Left lung (tissue), 14 donors: ENCODE measurements at places on chromosomes 5 and 9.

DNA sequence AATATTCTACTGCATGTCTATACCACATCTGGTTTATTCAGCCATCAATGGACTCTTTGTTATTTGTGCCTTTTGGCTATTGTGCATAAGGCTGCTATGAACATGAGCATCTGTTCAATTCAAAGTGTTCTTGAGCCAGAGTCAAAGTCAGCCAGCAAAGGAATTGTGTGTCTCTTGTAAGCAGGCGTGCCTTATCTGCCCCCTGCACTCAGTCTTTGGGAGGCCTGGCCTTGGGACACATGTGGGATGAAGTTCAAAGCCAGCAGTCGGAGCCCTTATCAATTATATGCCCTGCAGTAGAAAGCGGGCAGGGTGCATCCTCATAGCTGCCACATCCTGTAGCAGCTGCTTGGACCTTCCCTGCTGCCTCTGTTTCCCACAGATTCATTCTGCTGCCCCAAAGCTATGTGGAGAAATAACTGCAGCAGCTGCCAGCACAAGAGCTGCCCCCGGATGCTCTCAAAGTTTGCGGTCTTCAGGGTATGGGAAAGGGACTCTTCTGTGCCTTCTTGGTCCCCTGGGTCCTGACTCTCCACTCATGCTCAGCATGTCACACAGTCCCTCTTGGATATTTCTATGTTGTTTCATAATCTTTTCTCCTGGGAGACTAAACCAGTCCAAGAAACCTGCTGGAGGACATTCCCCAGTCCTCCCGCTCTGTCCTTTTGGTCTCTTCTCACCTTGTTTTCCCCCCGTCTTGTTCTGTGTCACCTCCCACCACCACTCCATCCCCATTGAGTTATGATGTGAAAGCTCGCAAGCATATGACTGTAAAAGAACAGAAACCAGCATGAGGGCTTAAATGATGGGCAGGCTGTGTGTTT, 35.9 kb downstream of the STOM start:
- no peak overlapping the region for H3K27ac ChIP-seq
- DNase-seq, result no peak
- H3K4me1 ChIP-seq, result peaks cover 24% of the 10 kb centered on the region
- no peak overlapping the region for H3K4me3 ChIP-seq
- H3K27me3 ChIP-seq, result no peaks in the 10 kb centered on the region

GRCh38 chr5:150632305-150633160, 7.9 kb upstream of the SYNPO start:
- DNase-seq, result no peak
- H3K27ac ChIP-seq, result no peak overlapping the region
- no peaks in the 10 kb centered on the region for H3K27me3 ChIP-seq
- H3K4me1 ChIP-seq, result peaks cover 18% of the 10 kb centered on the region
- no peaks in the 10 kb centered on the region for H3K36me3 ChIP-seq
- no peak overlapping the region for H3K4me3 ChIP-seq

GRCh38 chr9:120734607-120735410, 20.5 kb upstream of the MEGF9 start:
- no peaks in the 10 kb centered on the region for H3K36me3 ChIP-seq
- H3K4me3 ChIP-seq, result no peak overlapping the region
- no peaks in the 10 kb centered on the region for H3K27me3 ChIP-seq
- DNase-seq, result no peak

- no peak overlapping the region for H3K4me3 ChIP-seq
- H3K27ac ChIP-seq, result no peak overlapping the region
- no peaks in the 10 kb centered on the region for H3K27me3 ChIP-seq
- H3K36me3 ChIP-seq, result no peaks in the 10 kb centered on the region
These were observed 100.8 kb downstream of the HOMER1 start for GRCh38 chr5:79413112-79413511.

DNA sequence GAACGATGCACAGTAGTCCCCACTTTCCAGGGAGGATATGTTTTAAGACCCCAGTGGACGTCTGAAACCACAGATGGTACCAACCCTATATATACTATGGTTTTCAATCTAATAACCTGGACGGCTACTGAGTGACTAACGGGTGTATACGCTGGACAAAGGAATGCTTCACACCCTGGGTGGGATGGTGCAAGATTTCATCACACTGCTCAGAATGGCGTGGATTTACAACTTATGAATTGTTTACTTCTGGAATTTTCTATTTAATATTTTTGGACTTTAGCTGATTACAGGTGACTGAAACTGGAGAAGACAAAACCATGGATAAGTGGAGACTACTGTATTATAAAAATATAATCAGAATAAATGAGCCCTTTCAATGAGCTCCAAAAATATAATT, 147.6 kb upstream of the TRIM32 start:
- no peaks in the 10 kb centered on the region for H3K4me1 ChIP-seq
- H3K36me3 ChIP-seq, result no peaks in the 10 kb centered on the region
- H3K4me3 ChIP-seq, result no peak overlapping the region
- no peaks in the 10 kb centered on the region for H3K27me3 ChIP-seq

DNA sequence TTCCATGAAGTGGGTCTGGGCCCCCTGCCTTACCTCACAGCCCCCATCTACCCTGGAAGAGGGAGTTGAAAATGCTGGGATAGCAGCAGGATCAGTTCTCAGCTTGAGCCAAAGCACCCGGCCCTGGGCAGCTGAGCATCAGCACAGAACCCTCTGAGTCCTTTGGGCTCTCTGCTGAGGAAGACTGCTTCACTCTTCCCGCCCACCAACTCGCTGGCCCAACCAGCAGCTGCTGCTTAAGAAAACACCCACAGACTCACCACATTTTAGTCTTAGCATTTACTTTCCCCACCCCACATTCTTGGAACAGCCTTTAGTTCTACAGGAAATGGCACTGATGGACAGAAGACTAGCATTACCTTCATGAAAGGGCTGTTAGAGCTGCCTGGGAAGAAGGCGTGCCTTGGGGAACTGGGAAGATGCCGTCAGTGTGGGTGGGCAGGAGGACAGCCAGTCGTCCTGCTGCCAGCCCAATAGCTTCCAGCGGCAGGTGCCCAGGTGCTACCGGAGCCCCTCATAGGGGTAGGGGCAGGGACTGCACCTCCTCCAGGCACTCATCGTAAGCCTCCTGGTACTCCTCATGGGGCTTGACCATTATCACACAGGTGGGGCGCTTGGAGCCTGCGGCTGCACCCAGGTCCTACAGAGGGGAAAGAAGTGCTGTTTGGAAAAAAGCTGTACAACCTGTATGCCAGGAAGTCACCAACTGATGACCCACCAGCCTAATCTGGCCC, 4.3 kb downstream of the NHP2 start:
- H3K4me1 ChIP-seq, result peaks cover 9% of the 10 kb centered on the region
- H3K4me3 ChIP-seq, result no peak overlapping the region
- DNase-seq, result no peak
- H3K36me3 ChIP-seq, result peaks cover 73% of the 10 kb centered on the region
- H3K27me3 ChIP-seq, result no peaks in the 10 kb centered on the region

DNA sequence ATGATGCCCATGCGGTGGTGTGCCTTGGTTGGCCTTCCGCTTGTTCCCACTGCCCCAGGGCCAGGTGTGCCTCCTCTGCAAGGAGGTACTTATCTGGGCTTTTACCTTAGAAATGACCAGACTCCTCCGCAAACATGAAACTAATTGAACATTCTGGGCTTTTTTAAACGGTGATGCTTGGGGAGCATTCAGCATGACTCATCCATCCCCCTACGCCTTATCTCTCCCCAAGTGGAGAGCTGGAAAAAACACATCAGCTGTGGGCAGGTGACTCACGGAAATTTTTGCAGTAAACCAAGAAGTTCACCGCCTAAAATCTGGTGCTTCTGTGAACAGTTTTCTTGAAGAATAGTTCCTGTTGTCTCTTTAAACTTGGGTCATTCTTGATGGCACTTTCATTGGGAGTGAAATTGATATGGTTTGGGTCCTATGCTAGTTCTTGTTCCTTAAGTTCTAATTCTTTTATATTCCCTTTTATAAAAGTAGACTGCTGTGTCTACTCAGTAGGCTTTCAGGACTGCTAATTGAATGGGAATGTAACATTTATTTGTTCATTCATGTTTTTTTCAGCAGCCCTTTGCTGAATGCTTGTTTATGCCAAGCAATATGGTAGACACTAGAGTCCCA, 39.6 kb downstream of the SFXN1 start:
- H3K36me3 ChIP-seq, result no peaks in the 10 kb centered on the region
- H3K4me3 ChIP-seq, result no peak overlapping the region
- no peak overlapping the region for H3K27ac ChIP-seq
